ENCODE measurements at places on chromosomes 12 and 14.

DNA sequence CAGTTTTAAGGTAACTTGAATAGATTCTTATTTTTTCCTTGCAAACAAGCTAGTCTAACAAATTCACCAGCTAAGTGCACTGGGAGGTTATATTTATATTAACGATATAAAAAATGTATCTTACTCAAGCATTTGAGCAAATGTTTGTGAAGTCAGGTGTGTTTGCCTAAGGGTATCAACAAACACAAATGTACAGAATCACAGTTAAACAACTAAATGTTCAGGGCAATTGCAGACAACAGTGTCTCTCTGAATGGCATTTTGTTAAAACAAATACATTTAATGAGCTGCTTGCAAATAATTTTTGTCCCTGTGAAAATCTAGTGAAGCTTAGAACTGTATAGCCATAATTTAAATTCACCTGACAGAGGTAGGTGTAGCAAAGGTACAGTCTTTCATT, 28.2 kb upstream of the FLRT2 start:
- no peaks in the 10 kb centered on the region for H3K4me1 ChIP-seq
- no peak for DNase-seq
- no peak overlapping the region for H3K27ac ChIP-seq

GRCh38 chr14:31966896-31967668, 110.0 kb upstream of the ARHGAP5 start:
- no peaks in the 10 kb centered on the region for H3K27me3 ChIP-seq
- DNase-seq: no peak
- H3K36me3 ChIP-seq: no peaks in the 10 kb centered on the region
- H3K4me1 ChIP-seq: no peaks in the 10 kb centered on the region
- no peak overlapping the region for H3K27ac ChIP-seq

- H3K27ac ChIP-seq: no peak overlapping the region
- H3K36me3 ChIP-seq: no peaks in the 10 kb centered on the region
- H3K4me3 ChIP-seq: no peak overlapping the region
- no peaks in the 10 kb centered on the region for H3K27me3 ChIP-seq
- no peak for DNase-seq
These were observed 276.5 kb upstream of the AMIGO2 start for GRCh38 chr12:47356129-47356700.

GRCh38 chr12:116532986-116533342, 26.2 kb upstream of the MAP1LC3B2 start:
- peak overlapping the region; percentile 36 for H3K4me3 ChIP-seq
- no peaks in the 10 kb centered on the region for H3K27me3 ChIP-seq
- H3K4me1 ChIP-seq: peaks cover 24% of the 10 kb centered on the region
- no peaks in the 10 kb centered on the region for H3K36me3 ChIP-seq
- DNase-seq: no peak
- peak overlapping the region; percentile 78 for H3K27ac ChIP-seq

DNA sequence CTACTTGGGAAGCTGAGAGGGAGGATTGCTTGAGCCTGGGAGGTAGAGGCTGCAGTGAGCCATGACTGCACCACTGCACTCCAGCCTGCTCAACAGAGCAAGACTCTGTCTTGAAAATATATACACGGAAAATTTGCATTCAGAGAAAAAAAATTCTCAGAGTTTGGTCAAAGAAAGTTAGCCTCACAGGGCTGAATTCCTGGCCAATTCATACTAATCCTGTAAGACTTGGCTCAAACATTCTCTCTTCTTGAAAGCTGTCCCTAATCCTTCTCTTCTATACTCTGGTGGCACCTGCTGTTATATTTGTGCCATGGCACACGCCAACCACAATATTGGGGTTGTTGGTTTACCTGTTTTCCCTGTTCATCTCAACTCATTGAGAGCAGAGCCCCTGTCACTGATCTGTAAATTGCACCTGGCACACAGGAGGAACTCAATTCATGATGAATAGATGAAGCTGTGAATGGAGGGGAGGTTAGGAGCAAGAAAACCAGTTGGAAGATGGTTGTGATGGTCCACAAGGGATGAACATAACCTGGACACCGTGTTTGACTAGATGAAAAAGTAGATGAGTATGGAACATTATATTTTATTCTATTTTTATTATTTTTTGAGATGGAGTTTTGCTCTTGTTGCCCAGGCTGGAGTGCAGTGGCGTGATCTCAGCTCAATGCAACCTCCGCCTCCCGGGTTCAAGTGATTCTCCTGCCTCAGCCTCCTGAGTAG, 36.8 kb upstream of the SPTSSA start:
- no peaks in the 10 kb centered on the region for H3K27me3 ChIP-seq
- H3K4me1 ChIP-seq: no peaks in the 10 kb centered on the region

DNA sequence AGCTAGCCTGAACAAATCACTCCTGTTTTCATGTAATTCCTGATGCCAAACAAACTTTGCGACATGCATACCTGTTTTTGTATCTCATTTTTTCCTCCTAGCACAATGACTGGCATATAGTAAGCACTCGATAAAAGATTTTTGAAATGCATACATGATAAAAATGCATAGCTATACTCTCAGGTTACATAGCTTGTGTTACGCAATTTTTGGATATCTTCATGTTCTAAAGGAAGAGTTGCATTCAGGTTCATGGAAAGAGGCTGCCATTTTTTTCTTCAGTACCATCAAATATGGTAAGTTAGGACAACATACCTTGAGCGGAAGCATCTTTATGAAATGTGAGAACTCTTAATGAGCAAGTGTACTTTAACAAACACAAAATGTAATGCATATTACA, 284.8 kb upstream of the DIO2 start:
- peaks cover 25% of the 10 kb centered on the region for H3K4me1 ChIP-seq
- DNase-seq: no peak
- H3K36me3 ChIP-seq: peaks cover 20% of the 10 kb centered on the region
- H3K27me3 ChIP-seq: no peaks in the 10 kb centered on the region
- H3K4me3 ChIP-seq: no peak overlapping the region
- no peak overlapping the region for H3K27ac ChIP-seq

DNA sequence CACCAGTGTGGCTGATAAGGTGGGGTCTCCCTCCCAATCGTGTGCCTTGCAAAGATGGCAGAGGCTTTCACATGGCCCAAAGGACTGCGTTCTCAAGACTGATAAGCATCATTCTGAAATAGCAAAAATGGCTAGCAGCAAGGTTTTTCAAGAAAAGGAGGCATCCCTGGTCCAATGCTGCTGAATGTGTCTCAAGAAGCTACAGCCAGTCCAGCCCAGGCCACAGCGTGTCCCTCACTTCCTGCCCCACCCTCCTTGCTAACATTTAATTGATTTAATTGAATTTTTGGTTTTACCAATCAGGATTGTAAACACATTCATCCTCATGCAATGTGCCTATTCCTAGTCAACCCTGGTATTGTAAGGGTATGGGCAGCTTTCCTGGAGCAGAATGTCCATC, 55.9 kb downstream of the C14orf132 start:
- no peak overlapping the region for H3K4me3 ChIP-seq
- DNase-seq: no peak
- no peak overlapping the region for H3K27ac ChIP-seq
- no peaks in the 10 kb centered on the region for H3K36me3 ChIP-seq
- H3K27me3 ChIP-seq: no peaks in the 10 kb centered on the region
- no peaks in the 10 kb centered on the region for H3K4me1 ChIP-seq

- peak overlapping the region; percentile 65 for H3K27ac ChIP-seq
- DNase-seq: no peak
- H3K4me3 ChIP-seq: peak overlapping the region; percentile 71
- no peaks in the 10 kb centered on the region for H3K27me3 ChIP-seq
- H3K36me3 ChIP-seq: peaks cover 18% of the 10 kb centered on the region
- peaks cover 34% of the 10 kb centered on the region for H3K4me1 ChIP-seq
These were observed 53.6 kb downstream of the SLC25A47 start for GRCh38 chr14:100376751-100377171.
